ENCODE measurements at places on chromosomes 11 and 22. TPM values are rescaled to one million over a fixed set of nuclear protein-coding genes. Genes with fewer than 3 reads are reported as not detected.

Gene SYCE3
- total RNA-seq, result not detected

Gene SAA2
- not detected for total RNA-seq

Gene PTGDR2
- total RNA-seq, result 0.44 TPM

Gene C11orf71
- 4.1 TPM for total RNA-seq

Gene SLC22A6
- not detected for total RNA-seq

Gene SAA4
- total RNA-seq, result not detected

Gene MPZL3
- total RNA-seq, result 0.29 TPM

Gene SNX32
- total RNA-seq, result 1.2 TPM

Gene ART1
- not detected for total RNA-seq

Gene CASTOR1
- total RNA-seq, result 18.0 TPM

Gene SLC17A6
- total RNA-seq, result not detected

Gene C11orf86
- not detected for total RNA-seq

Gene TMEM191C
- total RNA-seq, result 1.8 TPM

Gene KCNC1
- total RNA-seq, result 0.17 TPM

Gene FOSL1
- total RNA-seq, result 24.3 TPM

Gene SLC2A11
- total RNA-seq, result 7.1 TPM

Gene BAIAP2L2
- 1.3 TPM for total RNA-seq

Gene SGSM1
- not detected for total RNA-seq

Gene C1QTNF4
- total RNA-seq, result 0.17 TPM

Gene GALNT18
- total RNA-seq, result 4.6 TPM

Gene OR4A16
- total RNA-seq, result not detected

Gene MFRP
- total RNA-seq, result under 0.01 TPM

Gene PARVG
- total RNA-seq, result not detected

Gene PRAME
- not detected for total RNA-seq

Gene SOX6
- 0.87 TPM for total RNA-seq

Gene UCP2
- total RNA-seq, result 8.9 TPM

Gene CATSPER1
- under 0.01 TPM for total RNA-seq

Gene KRTAP5-8
- total RNA-seq, result not detected
